ENCODE measurements at places on chromosomes 12 and 14.

GRCh38 chr12:118103601-118104382 is at the start of gene VSIG10:
VSIG10 (minus strand) TSS chr12:118104011; CDS start chr12:118103671, 340 bp downstream.
- DNase-seq = no peak

DNA sequence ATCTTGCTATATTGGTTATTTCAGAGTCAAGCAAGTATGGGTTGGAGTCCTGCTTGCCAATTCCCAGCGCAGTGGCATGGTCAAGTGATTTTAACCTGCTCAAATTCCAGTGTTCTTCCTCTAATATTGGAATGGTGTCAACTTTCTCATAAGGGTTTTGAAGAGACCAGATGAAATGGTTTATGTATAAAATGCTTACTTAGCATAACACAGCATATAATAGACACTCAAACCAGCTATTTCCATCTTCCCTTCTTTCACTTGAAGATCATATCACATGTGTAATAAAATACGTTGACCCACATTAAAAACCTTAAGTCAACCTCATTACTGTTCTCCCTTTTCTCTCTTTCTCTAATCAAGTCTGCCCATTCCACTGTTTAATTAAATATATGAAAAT is 144.0 kb downstream of the NAV3 start:
- no peak for DNase-seq

DNA sequence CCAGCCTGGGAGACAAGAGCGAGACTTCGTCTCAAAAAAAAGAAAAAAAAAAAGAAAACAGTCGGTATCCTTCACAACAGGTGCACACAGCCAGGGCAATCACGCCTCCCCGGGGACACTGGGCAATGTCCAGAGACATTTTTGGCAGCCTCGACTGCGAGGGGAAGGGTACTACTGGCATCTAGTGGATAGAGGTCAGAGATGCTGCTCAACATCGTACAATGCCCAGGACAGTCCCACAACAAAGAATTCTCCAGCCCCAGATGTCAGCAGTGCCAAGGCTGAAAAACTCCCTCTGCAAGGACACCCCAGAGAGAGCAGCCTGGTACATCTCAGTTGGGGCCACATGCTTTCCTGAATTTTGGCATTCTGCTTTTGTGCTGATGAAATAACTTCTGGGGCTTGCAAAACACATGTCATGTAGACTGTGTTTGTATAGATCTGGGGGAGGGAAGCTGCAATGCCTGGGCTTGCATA is 21.5 kb downstream of the ALDH2 start:
- no peak for DNase-seq

DNA sequence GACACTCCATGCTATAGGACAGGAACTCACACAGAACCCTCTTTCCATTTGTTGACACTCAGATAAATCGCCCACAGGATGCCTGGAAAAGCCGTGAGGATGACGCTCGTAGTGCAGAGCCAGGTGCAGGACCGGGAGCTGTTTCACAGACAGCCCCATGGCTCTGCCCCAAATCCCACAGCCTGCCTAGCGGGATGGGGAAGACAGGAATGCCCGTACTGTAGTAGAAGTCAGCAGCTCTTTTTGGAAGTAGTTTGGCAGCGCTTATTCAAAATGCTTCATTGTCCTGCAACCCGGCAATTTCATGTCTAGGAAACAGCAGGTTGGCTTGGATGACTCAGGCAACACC is 41.6 kb downstream of the JAG2 start:
- DNase-seq = no peak

DNA sequence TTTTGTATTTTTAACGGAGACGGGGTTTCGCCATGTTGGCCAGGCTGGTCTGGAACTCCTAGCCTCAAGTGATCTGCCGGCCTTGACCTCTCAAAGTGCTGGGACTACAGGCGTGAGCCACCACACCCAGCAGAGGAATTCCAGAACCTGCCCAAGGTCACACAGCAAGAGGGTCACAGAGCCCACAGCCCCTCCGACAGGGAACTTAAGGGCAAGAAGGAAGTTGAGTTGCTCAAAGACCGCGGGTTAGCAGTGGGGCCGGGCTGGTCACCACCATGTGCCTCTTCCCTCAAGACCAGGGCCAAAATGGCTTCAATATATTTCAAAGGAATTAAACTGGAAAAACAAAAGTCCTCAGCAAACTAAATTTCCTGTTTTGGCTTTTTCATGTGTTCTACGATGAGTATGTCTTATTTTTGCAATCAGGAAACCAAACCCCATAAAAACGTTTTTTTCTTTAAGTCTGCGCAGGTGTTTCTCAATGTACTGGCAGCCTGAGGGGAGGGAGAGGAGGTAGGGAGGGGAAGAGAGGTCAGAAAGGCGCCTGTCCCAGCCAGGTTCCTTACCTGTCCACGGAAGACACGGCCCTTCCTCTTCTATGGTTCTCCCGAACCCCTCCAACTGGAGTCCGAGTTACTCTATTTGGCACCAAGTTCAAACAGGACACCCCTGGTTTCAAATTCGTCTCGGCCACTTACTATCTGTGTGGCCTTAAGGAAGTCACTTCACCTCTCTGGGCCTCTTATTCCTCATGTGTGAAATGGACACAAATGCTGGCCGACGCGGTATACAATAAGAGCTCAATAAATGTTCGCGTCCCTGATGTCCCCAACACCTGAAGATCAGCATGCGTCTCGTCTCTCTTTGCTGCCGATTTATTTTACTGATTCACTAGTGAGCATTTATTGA is 778 bp downstream of the SLC8B1 start:
- DNase-seq = no peak

GRCh38 chr12:108811411-108812180 is 45.8 kb downstream of the SSH1 start:
- DNase-seq = no peak

DNA sequence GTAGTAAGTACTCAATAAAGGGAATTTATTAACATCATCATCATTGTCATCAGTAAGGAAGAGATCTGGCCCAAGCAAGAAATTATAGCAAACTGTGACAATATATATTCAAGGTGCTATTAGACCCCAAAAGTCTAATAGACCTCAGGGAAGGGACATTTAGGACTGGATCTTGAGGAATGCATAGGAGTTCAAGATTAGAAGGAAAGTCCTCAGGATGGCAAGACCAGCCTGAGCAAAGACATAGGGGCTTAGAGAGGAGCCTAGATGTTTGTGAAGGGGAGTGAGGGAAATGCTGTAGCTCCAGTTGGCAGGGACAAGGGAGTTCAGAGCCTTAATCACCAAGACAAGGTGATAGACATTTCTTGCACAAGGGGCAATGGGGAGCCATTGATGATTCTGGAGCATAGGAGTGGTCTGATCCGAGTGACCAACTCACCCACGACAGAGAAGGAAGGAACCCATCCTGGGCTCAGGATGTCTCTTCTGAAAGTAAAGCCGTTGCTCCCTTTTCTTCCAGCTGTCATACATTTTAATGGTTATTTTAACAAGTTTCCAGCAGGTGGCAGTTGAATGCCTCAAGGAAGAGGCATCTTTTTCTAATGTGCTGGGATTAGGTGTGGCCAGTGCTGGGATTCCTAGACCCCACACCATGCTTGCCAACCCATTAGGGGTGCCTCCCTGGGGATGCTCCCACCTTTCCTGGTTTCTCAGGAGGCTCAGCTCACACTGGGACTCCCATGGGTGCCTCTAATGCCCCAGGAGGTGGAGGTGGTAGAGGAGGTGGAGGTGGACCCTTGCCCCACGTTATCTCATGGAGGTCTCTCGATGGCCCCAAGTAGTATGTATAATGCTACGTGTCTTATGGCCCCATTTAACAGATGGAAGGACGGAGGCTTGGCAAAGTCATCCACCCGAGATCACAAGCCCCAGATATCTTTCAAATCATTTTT is 37.8 kb downstream of the PHETA1 start:
- DNase-seq = no peak

DNA sequence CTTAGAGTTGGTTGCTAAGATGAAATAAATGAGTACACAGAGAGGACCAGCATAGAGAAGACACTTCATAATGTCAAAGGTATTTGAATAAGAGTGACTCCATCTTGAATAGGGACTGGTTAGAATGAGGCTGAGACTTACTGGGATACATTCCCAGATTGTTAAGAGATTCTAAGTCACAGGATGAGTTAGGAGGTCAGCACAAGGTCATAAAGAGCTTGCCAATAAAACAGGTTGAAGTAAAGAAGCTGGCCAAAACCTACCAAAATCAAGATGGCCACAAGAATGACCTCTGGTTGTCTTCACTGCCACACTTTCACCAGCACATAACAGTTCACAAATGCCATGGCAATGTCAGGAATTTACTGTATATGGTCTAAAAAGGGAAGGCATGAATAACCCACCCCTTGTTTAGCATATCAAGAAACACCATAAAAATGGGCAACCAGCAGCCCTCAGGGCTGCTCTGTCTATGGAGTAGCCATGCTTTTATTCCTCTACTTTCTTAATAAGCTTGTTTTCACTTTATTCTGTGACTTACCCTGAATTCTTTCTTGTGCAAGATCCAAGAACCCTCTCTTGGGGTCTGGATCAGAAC is 8.3 kb upstream of the SERPINA1 start:
- no peak for DNase-seq

- DNase-seq = no peak
Measured at GRCh38 chr12:87140262-87140661, 884.1 kb upstream of the MGAT4C start.

DNA sequence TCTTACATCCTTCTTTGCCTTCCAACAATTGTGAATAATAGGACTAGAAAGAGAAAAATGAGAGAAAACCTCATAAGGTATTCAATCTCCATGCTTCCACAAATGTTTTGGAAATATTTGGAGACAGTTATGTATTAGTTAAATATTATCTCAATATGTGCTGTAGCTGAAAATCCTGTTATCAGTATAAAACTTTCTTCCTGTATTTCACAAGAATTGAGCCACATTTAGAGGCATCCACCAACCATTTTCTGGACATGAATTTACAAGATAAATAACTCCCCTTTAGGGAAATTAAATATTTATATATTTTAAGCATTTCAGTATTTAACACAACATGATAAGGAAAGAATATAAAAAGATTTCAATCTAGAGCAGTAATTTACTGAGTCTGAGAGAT is 200.3 kb downstream of the GPHN start:
- no peak for DNase-seq

- DNase-seq = no peak
Measured at GRCh38 chr14:24403294-24403998, 4.6 kb downstream of the NYNRIN start.

- DNase-seq = no peak
Measured at GRCh38 chr14:80110721-80111120, 100.6 kb downstream of the DIO2 start.

Data from activated gamma-delta T cell (primary cell).